ENCODE measurements at places on chromosomes 2 and 18.

- no peak for DNase-seq
Observed at GRCh38 chr2:189214484-189214883, 34.9 kb upstream of the COL5A2 start.

DNA sequence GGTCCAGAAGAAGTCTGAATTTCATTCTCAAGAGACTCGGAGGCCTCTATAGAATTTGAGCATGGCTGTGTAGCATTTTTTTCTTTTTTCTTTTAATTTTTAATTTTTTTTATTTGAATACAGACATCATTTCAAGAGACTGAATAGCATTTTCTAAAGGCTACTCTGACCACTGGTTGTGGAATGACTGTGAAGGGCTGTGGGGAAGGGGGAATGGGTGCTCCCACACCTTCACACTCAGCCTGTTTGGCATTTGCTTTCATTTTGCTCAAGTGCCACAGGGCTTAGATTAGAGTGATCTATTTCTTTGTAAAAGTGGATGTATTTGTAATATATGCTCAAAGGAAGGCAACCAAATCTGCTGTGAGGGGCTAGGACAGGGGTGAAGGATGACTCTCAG is 142.0 kb upstream of the SPOPL start:
- no peak for DNase-seq

DNA sequence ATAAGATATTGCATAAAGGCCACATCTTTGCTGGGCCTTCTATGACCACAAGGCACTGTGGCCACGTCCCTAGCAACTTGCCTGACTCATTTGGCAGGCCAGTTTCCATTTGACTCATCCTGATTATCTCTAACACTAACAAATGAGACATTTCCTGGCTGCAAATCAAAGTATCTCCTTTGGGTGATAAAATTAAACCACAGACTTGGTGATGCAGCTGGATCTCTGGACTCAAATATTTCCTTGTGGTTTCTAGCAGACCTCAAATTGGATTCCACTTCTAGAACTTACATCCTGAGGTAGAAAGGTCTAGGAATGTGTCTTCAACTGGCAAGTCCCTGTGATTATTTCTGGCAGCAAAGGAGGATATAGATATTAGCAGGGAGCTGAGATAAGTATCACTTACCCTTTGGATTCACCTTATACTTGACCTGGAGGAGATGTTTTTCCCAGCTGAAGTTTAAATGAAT is 167.9 kb upstream of the NXPH2 start:
- DNase-seq, result peak; percentile 12

- DNase-seq, result no peak
Observed at GRCh38 chr2:170582313-170582712, 132.8 kb upstream of the SP5 start.

DNA sequence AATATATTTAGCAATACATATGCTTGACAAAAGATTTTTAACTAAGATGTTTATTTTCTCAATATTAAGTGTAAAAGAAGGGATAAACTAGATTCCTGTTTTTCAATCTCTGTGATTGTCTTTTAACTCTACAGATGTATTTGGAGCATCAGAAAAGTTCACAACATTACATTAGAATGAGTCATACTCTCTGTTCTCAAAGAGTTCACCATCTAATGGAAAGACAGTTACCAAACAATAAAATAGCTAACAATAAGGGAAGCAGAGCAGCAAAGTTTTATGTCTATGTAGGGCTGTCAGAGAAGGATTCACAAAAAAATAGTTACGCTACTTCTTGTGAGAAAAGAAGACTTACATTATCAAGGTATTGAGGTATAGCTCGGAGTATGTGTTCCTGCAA is 109.2 kb upstream of the MAP2 start:
- DNase-seq, result no peak

DNA sequence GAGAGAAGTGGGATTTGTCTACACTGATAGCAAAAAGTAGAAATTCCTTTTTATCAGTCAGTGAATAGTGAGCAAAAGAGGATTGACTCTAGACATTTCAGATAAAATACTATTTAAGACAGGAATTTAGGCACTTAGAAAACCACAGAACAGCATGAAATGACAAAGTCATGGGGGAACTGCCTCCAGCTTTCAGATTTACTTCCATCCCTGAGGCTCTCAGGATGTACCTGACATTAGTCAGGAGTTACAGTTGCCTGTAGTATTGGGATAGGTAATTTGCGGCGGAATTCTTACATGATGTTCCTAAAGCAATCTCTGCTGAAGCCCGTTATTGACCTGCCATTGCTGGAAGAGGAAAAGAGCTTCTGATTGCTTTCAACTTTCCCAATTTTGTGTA is 337.1 kb upstream of the MAP2 start:
- no peak for DNase-seq

DNA sequence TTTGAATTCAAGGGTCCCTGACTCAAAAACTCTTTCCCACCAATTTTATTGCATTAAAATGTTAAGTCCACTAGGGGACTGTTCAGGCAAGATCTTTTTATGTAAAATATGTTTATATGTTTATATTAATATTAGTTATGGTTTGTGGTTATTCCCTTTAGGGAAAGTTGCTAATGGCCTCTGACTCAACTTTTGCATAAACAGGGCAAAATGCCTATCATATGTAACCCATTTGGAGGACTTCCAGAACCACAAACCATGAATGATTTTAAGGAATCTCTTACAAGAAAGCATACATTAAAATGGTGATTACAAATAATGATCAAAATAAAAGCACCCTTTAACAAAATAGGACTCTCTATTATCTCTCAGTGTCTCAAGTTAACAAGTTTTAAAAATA is 1484.5 kb upstream of the ZEB2 start:
- DNase-seq, result no peak

GRCh38 chr2:39160982-39161381 is 40.1 kb upstream of the SOS1 start:
- no peak for DNase-seq

- peak; percentile 55 for DNase-seq
Observed at GRCh38 chr2:238242731-238243495, 3.1 kb upstream of the HES6 start.

GRCh38 chr18:40088130-40088529 is 1866.9 kb upstream of the PIK3C3 start:
- DNase-seq, result no peak

DNA sequence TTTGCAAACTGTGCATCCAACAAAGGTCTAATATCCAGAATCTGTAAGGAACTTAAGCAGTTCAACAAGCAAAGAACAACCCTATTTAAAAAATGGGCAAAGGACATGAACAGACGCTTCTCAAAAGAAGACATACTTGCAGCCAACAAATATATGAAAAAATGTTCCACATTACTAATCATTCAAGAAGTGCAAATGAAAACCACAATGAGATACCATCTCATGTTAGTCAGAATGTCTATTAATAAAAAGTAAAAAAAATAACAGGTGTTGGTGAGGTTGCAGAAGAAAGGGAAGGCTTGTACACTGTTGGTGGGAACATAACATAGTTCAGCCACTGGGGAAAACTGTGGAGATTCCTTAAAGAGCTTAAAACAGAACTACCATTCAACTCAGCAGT is 126.2 kb downstream of the NAT8 start:
- DNase-seq, result no peak

DNA sequence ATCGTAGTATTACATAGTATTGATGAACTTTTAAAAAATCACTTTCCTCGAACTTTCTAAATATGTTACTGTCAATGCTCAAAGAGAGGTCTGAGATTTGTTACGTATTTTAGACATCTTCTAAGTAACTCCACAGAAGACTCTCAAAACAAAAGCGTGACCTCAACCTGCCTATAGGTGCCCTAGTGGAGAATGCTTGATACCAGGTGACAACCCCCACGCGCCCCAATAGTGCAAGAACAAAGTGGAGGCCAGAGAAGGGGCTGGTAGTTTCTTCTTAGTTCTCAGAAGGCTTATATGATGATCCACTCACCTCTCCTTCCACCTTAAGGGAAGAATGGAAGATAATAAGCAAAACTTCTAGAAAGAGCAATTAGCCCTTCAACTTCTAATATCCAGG is 102.6 kb downstream of the ANKRD44 start:
- no peak for DNase-seq

DNA sequence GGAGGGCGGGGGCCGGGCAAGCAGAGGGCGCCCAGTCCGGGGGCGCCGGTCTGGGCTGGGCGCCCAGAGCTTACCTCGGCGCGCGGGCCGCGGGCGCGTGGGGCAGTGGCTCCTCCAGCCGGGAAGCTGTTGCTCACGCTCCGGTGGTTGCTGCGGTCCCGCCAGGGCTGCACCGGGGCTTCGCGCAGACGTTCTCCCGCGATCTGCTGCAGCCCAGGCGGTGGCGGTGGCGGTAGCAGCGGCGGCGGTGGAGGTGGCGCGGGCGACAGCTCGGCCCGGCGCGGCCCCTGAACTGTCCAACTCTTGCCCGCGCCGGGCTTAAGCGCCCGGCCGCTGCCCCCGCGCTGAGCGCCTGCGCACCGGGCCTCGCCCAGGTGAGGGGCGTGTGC is 391 bp downstream of the ZNF385B start:
- no peak for DNase-seq

DNA sequence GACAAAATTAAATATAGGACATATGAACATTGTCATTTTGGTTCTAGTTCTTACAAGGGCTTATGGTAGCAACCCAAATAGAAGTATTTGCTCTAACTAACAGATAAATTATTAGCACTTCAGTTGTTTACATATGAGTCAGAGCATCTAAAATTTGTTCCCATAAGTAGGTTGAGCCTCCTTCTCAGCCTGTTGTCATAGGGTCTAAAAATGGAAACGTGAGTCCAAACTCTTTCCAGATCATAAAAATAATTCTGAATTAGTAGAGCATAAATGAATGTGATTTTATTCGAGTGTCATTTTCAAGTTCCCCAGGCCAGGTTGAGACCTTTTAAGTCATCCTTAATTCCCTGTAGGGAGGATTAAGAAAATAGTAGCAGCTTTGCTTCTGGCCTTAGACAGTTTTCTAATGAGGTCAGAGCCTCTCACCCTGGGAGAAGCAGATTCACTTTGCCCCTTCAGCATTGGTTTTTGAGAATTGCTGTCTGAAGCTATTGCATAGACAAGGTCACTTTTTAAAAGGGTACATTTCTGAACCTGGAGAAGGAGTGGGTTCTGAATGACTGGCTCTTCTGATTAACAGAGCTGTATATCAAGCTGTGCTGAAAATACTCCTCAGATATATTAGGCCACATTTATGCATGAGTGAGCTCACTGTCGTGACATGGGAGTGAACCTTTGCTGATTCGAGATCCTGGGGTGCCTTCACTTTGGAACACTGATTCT is 164.3 kb downstream of the NEDD4L start:
- no peak for DNase-seq

All from NB4 (cell line).